ENCODE measurements at places on chromosomes 7 and 10.
A peak's percentile ranks its signal among the peaks of the same experiment; 100 is the strongest.

- H3K27me3 ChIP-seq, result peaks cover 39% of the 10 kb centered on the region
- no peak overlapping the region for H3K27ac ChIP-seq
- DNase-seq, result no peak
- H3K4me3 ChIP-seq, result no peak overlapping the region
- H3K36me3 ChIP-seq, result no peaks in the 10 kb centered on the region
Observed at GRCh38 chr7:155975490-155975889, 163.2 kb upstream of the SHH start.

GRCh38 chr10:74612195-74612594, 214.2 kb upstream of the KAT6B start:
- no peak overlapping the region for H3K27ac ChIP-seq
- no peaks in the 10 kb centered on the region for H3K27me3 ChIP-seq
- no peaks in the 10 kb centered on the region for H3K4me1 ChIP-seq
- no peak for DNase-seq
- no peak overlapping the region for H3K4me3 ChIP-seq

GRCh38 chr7:130946114-130946513, 212.1 kb upstream of the KLF14 start:
- H3K36me3 ChIP-seq, result peaks cover 53% of the 10 kb centered on the region
- peaks cover 73% of the 10 kb centered on the region for H3K4me1 ChIP-seq
- H3K27me3 ChIP-seq, result no peaks in the 10 kb centered on the region
- H3K27ac ChIP-seq, result peak overlapping the region; percentile 67

DNA sequence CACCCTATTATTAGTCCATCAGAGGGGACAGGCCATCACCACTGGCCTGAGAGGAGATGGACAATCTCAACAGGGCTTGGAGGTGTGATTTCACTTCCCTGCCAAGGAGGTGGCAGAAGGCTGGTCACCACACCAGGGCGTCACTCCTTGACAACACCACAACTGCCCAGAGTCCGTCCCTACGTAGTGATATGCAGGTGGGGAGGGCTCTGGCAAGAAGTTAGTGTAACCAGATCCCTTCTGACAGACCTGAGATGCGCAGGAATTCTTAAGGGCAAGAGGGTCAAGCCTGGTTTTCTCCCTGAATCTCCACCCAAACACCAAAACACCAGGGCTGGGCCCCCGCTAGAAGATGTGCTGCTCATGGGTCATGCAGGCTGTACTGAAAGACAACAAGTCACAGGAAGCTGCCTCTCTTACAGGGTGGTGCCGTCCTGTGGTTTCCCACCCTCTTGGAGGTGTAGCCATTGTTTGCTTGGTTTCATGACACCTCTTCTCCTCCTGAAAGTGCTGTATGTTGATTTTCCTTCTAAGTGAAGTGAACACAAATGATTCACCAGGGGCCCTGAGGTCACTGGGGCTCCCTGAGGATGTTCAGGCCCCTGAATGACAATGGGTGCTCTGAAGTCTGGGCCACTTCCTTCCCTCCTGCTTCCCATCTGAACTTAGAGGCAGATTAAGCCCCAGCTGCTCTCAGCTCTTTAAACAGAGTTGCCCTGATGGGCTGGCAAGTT, 27.1 kb downstream of the ATXN7L1 start:
- H3K4me3 ChIP-seq, result peak overlapping the region; percentile 5
- DNase-seq, result peak; percentile 83
- peaks cover 71% of the 10 kb centered on the region for H3K4me1 ChIP-seq
- H3K27ac ChIP-seq, result peak overlapping the region; percentile 90

GRCh38 chr7:39199006-39199405, 221.3 kb downstream of the POU6F2 start:
- H3K27me3 ChIP-seq, result no peaks in the 10 kb centered on the region
- H3K4me1 ChIP-seq, result no peaks in the 10 kb centered on the region
- no peak overlapping the region for H3K27ac ChIP-seq
- H3K36me3 ChIP-seq, result no peaks in the 10 kb centered on the region

- H3K4me1 ChIP-seq, result no peaks in the 10 kb centered on the region
- H3K27ac ChIP-seq, result no peak overlapping the region
- no peak overlapping the region for H3K4me3 ChIP-seq
- no peaks in the 10 kb centered on the region for H3K36me3 ChIP-seq
- DNase-seq, result no peak
Observed at GRCh38 chr10:31578951-31579350, 259.9 kb downstream of the ZEB1 start.

- no peak for DNase-seq
- peaks cover 21% of the 10 kb centered on the region for H3K4me1 ChIP-seq
- peak overlapping the region; percentile 60 for H3K27ac ChIP-seq
- H3K4me3 ChIP-seq, result peak overlapping the region; percentile 28
- no peaks in the 10 kb centered on the region for H3K27me3 ChIP-seq
Observed at GRCh38 chr10:110992006-110992800, 72.8 kb downstream of the SHOC2 start.

- peaks cover 16% of the 10 kb centered on the region for H3K4me1 ChIP-seq
- DNase-seq, result no peak
- H3K27me3 ChIP-seq, result peaks cover 36% of the 10 kb centered on the region
- H3K4me3 ChIP-seq, result no peak overlapping the region
- H3K36me3 ChIP-seq, result peaks cover 2% of the 10 kb centered on the region
- no peak overlapping the region for H3K27ac ChIP-seq
Observed at GRCh38 chr7:75734586-75735458, 3.9 kb downstream of the HIP1 start.

- H3K27me3 ChIP-seq, result peaks cover 6% of the 10 kb centered on the region
- H3K4me3 ChIP-seq, result no peak overlapping the region
- DNase-seq, result no peak
- no peaks in the 10 kb centered on the region for H3K36me3 ChIP-seq
Observed at GRCh38 chr10:49382826-49383225, 13.1 kb downstream of the DRGX start.

- no peaks in the 10 kb centered on the region for H3K4me1 ChIP-seq
- H3K27ac ChIP-seq, result no peak overlapping the region
- H3K27me3 ChIP-seq, result no peaks in the 10 kb centered on the region
- no peak overlapping the region for H3K4me3 ChIP-seq
Observed at GRCh38 chr10:46197050-46197449, 89.7 kb upstream of the ANTXRL start.

DNA sequence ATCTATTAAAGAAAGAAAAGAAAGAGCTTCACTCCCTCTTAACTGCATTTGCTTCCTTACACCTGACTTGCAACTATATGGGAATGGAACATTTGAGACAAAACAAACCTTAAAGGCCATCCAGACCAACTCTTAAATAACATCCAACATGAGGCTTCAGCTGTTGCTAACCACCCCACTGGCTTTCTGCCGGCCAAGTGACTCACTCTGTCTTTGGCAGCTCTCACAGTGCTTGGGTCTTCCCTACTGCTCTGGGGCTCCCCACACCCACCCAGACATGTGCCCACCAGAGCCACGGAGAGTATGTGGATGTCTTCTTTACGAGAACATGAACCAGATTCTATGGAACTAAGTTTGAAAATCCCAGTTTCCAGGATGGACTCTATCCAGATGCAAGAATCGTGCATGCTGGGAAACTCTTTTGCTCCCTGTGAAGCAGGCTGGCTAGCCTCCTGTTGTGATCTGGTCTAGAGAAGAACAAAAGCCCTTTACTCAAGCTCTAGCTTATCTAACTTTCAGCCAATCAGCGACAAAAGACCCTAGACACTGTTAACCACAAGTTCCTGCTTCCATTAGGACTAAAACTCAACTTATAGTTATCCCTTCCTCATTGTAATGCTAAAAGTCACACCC, 245.7 kb downstream of the TCERG1L start:
- peaks cover 3% of the 10 kb centered on the region for H3K27me3 ChIP-seq
- no peak for DNase-seq
- H3K36me3 ChIP-seq, result no peaks in the 10 kb centered on the region

- no peaks in the 10 kb centered on the region for H3K36me3 ChIP-seq
- DNase-seq, result no peak
- peaks cover 55% of the 10 kb centered on the region for H3K27me3 ChIP-seq
- H3K4me1 ChIP-seq, result no peaks in the 10 kb centered on the region
Observed at GRCh38 chr7:131605280-131605878, 49.0 kb upstream of the PODXL start.

DNA sequence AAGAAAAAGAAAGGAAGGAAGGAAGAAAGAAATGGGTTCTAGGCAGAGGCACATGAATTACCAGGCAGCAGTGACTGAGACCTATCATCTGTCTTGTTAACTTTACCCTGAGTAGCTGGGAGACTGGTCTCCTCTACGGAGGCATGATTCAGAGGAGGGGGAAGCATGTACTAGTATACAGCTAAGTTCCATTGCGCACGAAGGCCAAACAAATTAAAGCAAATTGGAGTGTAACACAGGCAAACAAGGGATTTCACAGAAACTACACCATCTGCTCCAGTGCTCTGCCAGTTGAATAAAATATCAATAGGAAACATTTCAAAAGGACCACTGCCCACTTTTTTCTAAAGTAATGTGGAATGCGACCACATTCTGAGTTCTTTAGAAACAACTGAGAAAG, 65.9 kb upstream of the RSU1 start:
- no peaks in the 10 kb centered on the region for H3K36me3 ChIP-seq
- H3K4me1 ChIP-seq, result no peaks in the 10 kb centered on the region
- no peak overlapping the region for H3K4me3 ChIP-seq
- H3K27ac ChIP-seq, result no peak overlapping the region
- no peak for DNase-seq
- peaks cover 4% of the 10 kb centered on the region for H3K27me3 ChIP-seq

DNA sequence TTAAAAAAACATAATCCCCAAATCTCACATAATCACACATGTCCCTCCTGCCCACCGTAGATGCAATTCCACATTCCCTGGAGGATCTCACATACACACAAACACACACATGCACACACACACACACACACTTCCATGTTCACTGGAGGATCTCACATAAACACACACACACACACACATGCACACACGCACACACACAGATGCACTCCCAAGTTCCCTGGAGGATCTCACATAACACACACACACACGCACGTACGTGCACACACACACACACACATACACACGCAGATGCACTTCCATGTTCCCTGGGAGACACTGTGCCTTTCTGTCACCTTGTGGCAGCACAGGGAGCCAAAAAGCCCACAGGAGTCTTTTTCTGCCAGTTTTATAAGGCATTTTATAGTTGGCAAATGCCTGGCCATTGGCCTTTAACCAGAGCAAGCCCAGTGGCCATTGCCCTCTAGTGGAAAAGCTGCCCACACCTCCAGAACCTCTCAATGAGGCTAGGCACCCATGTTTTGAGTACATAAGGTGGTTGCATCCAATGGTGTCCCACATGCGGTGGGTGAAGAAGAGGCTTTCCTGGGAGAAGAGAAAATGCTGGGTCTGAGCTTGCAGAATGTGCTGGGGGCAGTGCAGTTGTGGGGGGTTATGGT, 115.4 kb upstream of the ACBD5 start:
- H3K4me1 ChIP-seq, result peaks cover 8% of the 10 kb centered on the region
- H3K27ac ChIP-seq, result no peak overlapping the region
- no peaks in the 10 kb centered on the region for H3K36me3 ChIP-seq
- DNase-seq, result no peak
- peaks cover 11% of the 10 kb centered on the region for H3K27me3 ChIP-seq

GRCh38 chr7:103833401-103833800, 156.1 kb downstream of the RELN start:
- H3K27me3 ChIP-seq, result no peaks in the 10 kb centered on the region
- H3K27ac ChIP-seq, result no peak overlapping the region
- no peak overlapping the region for H3K4me3 ChIP-seq
- no peaks in the 10 kb centered on the region for H3K36me3 ChIP-seq

DNA sequence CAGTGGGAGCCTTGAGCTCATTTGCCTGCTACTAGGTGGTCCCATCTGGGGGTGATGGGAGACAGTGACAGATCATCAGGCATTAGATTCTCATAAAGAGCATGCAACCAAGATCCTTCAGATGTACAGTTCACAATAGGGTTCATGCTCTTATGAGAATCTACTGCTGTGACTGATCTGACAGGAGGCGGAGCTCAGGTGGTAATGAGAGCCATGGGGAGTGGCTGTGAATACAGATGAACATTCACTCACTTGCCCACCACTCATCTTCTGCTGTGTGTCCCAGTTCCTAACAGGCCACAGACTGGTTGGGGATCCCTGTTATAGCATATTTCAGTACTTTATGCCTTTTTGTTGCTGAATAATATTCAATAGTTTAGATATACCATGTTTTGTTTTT, 6.6 kb upstream of the UBE2D1 start:
- H3K4me1 ChIP-seq, result peaks cover under 1% of the 10 kb centered on the region
- H3K27me3 ChIP-seq, result peaks cover 9% of the 10 kb centered on the region
- no peak overlapping the region for H3K27ac ChIP-seq
- no peak overlapping the region for H3K4me3 ChIP-seq
- no peak for DNase-seq
- no peaks in the 10 kb centered on the region for H3K36me3 ChIP-seq

DNA sequence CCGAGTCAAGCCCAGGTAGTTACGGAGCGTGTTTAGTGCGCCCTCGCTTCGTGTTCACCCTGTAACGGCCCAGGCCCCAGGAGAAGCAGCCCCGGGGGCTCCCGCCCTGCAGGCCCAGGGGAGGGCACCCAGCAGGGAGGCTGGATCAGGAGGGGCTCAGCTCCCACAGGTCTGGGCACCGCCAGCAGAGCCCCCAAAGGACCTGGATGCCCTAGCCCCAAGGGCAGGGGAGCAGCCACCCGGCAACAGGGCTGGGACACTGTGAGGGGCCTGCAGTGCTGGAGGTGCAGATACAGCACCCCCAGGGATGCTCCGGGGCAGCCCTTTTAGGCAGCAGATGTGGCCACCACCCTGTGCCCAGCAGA, 35.2 kb downstream of the PWWP2B start:
- no peaks in the 10 kb centered on the region for H3K36me3 ChIP-seq
- H3K27me3 ChIP-seq, result no peaks in the 10 kb centered on the region
- H3K4me3 ChIP-seq, result no peak overlapping the region
- DNase-seq, result no peak
- no peak overlapping the region for H3K27ac ChIP-seq
- H3K4me1 ChIP-seq, result peaks cover 5% of the 10 kb centered on the region

DNA sequence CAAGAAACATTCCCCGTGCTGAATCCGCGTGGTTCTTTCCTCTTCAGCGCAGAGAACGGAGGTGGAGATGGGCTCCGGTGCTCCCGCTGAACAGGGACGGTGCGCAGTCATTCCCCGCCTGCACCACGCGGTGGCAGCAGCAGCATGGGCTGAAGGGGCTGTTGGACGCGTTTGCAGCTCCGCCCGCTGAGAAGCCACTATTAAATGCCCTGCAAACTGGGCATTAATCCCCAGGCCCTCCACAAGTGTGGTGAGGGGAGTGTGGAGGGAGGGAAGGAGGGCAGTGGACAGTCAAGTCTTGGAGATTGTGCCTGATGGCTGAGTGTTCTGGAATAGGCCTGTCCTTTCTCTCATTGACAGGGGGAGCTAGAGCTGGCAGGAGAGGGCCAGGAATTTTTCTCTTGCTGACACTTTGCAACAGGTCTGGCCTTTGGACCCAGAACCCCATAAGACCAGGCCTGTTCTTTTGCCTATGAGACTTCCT, 240.2 kb upstream of the INHBA start:
- peak; percentile 78 for DNase-seq
- no peak overlapping the region for H3K27ac ChIP-seq
- H3K36me3 ChIP-seq, result no peaks in the 10 kb centered on the region
- H3K27me3 ChIP-seq, result peaks cover 35% of the 10 kb centered on the region
- no peak overlapping the region for H3K4me3 ChIP-seq
- H3K4me1 ChIP-seq, result peaks cover 5% of the 10 kb centered on the region

DNA sequence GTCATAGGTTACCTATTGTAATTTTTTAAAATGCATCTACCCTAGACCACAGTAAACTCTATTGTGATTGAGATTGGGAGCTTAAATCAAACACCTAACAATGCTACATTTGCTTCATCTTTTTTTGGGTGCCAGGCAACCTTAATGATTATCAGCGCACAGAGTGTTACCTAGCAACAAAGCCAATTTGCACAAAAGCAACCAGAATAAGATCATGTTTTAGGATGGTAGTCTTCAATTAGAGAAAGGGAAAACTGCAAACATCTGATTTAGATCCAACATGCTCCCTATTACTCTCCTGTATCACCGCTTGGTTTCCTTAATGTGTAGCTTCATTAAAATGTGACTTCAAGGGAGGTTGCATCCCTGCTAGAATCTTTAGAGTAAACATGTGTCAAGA, 226.9 kb downstream of the ABCA13 start:
- no peaks in the 10 kb centered on the region for H3K27me3 ChIP-seq
- DNase-seq, result no peak
- no peaks in the 10 kb centered on the region for H3K4me1 ChIP-seq
- H3K4me3 ChIP-seq, result no peak overlapping the region
- H3K36me3 ChIP-seq, result no peaks in the 10 kb centered on the region
- no peak overlapping the region for H3K27ac ChIP-seq
